ENCODE measurements at places on chromosomes 7 and 10.

- no peak for DNase-seq
Observed at GRCh38 chr10:91194497-91195179, 25.8 kb upstream of the PCGF5 start.

DNA sequence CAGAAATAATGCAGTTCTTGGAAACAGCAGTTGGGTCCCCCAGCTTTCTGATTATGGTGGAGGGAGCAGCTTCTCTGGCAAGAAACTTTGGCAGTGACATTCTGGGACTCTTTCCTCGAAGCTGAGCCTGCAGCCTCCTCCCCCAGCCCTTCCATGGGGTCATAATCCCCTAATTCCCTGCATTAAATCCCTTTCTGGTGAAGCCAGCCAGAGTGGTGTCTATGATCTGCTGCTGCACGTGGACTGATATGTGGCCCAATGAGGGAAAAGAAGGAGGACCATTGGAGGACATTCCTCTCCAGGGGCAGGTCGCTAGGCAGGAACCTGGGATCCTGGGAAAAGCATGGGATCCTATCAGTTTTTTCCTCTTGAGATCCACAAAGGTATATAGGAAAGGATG is 470.5 kb downstream of the RPS24 start:
- DNase-seq: no peak

- no peak for DNase-seq
Observed at GRCh38 chr7:84159435-84159834, 35.2 kb downstream of the SEMA3A start.

GRCh38 chr10:132507409-132507955 is 30.1 kb upstream of the INPP5A start:
- no peak for DNase-seq

- DNase-seq: no peak
Observed at GRCh38 chr10:102219370-102219769, 6.7 kb upstream of the ELOVL3 start.

- no peak for DNase-seq
Observed at GRCh38 chr7:112958775-112959174, 127.9 kb downstream of the GPR85 start.

DNA sequence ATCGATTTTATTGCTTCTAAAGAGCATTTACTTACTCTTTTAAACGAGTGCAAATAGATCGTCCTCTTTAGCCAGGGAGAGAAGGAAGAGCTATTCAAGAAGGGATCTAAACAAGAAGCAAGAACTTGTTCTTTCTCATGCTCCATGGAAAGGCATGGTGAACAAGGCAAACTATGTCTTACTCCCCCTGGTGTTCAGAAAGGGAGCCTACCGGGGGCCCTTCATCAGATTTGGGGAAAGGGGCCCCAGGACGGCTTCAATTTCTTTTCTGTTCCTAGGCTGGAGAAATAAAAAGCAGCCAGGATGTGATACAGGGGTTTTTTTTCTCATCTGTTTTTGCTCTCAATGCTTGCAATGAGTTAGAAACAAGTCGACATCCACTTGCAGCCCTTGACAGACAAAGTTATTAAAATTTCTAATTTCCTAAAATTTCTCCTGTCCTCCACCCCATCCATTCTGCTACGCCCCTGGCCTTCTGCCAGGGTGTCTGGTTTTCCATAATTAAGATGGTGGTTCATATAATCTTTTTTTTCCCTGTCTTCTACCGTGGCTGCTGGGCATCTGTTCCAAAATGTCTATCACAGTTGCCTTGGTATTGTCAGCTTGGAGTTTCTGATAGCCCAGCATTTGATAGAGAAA is 214.4 kb downstream of the CREB5 start:
- DNase-seq: no peak

DNA sequence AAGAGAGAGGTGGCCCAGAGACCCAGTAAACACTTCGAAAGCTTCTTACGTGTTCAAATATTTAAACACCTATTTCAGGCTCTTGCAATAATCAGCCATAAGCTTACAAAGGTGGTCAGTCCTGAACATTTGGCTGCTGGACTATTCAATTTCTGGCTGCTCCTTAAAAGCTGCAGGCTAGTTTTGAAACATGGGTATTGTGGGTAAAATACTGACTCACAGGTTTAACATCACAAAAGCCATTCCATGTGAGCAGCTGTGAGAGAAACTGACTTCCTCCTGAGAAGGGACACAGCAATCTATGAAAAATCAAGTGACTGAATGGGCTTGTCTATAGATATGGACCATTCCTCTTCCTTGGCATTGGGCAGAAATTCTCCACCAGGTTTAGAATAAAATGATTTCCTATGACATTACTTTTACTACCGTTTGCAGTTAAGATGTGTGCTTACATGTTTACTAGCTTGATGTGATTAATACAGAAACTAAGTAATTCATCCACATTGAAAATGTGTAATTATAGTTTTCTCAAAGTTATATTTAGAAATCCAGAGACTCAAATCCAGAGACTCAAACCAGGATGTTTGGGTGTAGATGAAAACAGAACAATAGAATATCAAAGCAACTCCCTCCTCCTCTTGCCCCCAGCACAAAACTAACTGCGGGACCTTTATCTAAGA is 252.3 kb downstream of the GATA3 start:
- DNase-seq: no peak

GRCh38 chr10:125911990-125912389 is 15.6 kb downstream of the FANK1 start:
- DNase-seq: no peak

- no peak for DNase-seq
Observed at GRCh38 chr10:62894156-62894555, 78.0 kb upstream of the EGR2 start.

DNA sequence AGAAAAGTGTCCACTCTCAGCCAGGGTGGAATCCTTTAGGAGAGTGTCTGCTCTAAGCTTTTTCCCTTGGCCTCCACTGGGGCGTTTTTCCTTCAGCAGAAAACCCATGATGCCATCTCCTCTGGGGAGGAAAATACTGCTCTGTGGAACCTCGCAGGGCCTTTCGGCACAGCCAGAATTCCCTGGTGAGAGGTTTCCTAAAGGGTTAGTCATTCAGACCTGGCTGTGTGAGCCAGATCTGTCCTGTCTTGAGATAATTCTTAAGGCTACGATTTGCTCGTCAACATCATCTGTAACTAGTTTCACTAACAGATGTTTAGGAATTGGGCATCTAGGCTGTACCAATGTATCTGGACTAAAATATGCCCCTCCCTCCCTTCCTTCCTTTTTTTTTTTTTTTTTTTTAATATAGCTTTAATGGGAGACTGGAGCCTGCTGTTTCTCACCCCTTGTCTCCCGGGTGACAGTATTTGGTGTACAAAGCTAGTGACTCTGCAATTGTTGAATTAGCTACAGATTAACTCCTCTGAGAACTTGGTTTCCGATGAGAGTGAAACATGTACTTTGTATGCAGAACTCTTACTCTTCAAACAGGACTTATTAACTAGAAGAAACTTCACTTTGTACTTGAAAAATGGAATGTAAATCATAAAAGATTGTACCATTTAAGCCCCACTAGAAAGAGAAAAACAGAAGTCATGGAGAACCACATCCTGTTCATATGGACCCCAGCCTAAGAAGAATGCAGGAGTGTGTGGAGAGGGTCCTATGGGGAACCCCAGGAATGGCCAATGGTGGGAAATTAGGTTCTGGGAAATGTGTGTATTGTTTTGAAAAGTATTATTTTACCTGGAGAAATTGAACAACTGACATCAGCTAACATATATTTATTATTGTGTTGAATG is 230.9 kb downstream of the CAMK1D start:
- no peak for DNase-seq

GRCh38 chr10:104581884-104582601 is 59.0 kb upstream of the SORCS3 start:
- no peak for DNase-seq

- no peak for DNase-seq
Observed at GRCh38 chr10:52335665-52336064, 21.6 kb downstream of the DKK1 start.

GRCh38 chr7:4725014-4725849 is 43.1 kb downstream of the FOXK1 start:
- peak; percentile 73 for DNase-seq

DNA sequence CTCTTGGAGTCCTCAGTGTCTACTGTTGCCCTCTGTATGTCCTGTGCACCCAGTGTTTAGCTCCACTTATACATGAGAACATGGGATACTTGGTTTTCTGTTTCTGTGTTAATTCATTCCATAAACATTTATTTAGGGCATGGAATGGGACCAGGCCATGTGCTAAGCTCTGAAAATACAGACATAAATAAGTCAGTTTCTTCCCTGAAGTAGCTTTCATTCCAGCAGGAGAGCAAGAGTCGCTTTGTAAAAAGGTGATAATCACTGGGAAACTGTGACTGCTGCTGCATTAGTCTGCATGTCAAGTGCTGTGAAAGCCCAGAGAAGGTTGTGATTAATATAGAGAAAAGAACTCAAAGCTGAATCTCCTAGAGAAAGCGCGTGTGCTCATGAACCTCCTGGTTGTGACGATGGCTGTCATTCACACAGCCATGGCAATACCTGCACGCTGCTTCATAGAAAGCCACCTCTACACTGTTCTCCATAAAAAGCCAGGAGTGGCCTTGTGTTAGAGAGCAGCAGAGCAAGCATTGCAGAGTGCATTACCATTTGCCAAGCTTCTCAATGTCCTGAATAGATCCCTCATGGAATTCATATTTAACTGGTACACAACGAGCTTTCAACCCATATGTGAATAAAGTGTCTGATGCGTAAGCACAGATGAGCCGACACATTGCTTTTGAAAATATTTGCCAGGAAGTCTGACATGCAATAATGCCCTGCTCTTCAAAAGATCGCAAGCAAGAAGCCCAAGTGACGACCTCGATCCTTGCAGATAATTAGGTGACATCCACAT is 30.6 kb upstream of the PITRM1 start:
- DNase-seq: no peak

GRCh38 chr7:90919816-90920215 is 323.7 kb downstream of the CDK14 start:
- DNase-seq: no peak

- DNase-seq: peak; percentile 5
Observed at GRCh38 chr10:116287906-116288501, 15.0 kb upstream of the GFRA1 start.

GRCh38 chr10:35498693-35499092 is 106.4 kb upstream of the GJD4 start:
- no peak for DNase-seq

DNA sequence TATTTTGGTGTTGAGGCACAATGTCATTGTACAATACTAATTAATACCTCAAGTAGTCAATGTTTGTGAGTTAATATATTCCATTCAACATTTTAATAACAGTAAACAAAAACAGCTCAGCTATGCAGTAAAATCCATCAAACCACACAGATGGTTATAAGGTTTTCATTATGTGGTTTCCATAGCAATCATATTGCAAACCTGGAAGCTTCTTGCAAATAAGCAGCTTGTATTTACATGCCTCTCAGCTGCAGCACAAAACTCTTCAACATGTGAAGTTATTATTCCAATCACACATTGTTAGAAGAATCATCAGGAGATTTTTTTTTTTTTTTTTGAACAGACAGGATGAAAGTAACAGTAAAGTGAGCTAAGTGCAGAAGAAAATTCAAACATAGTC is 170.2 kb downstream of the SKAP2 start:
- DNase-seq: no peak

- no peak for DNase-seq
Observed at GRCh38 chr10:123149568-123150270, 1.8 kb downstream of the HMX2 start.

DNA sequence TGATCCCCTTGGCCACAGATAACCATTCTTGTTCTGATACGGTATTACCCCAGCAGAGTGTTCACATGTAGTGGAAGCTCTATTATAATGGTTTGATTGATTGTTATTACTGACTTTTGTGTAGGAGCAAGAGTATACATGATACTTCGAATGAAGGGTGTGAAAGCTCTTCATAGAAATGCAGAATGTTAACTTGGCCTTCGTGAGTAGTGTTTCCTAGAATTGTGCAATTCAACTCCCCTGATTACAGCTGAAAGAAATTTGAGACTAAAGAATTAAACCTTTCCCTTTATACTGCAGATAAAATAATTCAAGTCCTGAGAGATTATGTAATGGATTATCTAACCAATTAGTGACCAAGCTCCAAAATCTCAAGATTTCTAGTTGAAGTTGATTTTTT is 38.2 kb downstream of the MKLN1 start:
- no peak for DNase-seq

DNA sequence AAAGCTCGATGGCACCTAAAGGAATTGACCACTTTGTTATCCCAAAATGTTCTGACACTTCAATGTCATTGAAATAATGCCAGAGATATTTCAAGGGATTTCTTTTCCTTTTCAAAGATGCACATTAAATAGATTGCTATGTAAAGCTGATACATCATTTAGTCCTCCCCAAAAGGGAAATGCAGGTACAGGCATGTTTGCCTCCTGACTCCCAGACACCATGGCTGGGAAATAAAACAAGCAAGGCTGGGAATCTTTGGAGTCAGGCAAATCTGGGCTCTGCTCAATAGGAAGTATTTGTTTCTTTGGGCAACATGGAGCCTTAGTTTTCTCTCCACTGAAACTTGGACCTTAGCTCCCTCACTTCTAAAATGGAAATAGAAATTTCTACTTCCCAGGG is 230.8 kb upstream of the LRRTM3 start:
- DNase-seq: no peak

DNA sequence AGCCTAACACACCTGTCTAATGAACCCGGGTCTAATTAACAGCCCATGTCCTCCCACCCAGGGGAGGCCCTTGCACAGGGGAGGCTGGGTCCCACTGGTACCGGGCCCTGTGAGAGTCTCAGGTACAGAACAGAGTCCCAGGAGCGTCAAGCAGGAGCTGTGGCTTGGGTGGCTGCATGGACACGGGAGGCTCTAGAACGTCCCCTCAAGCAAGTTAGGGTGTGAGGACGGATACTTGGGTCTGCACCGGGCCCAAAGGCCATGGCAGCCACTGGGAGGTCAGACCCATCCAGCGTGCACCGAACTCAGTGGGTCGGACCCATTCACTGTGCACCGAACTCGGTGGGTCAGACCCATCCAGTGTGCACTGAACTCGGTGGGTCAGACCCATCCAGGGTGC is 309.7 kb downstream of the DNAJB6 start:
- no peak for DNase-seq

All from pulmonary artery endothelial cell (primary cell).